ENCODE measurements at places on chromosomes 16 and 17. TPM values are rescaled to one million over a fixed set of nuclear protein-coding genes. Genes with fewer than 3 reads are reported as not detected.

FBXW10 gene
- total RNA-seq, result not detected

CEP295NL gene
- total RNA-seq, result 9.8 TPM

CDRT15L2 gene
- not detected for total RNA-seq

NR1D1 gene
- total RNA-seq, result 23.4 TPM

CMTM1 gene
- total RNA-seq, result 2.0 TPM

TNFRSF13B gene
- total RNA-seq, result not detected

MT1X gene
- 457 TPM for total RNA-seq

DNA sequence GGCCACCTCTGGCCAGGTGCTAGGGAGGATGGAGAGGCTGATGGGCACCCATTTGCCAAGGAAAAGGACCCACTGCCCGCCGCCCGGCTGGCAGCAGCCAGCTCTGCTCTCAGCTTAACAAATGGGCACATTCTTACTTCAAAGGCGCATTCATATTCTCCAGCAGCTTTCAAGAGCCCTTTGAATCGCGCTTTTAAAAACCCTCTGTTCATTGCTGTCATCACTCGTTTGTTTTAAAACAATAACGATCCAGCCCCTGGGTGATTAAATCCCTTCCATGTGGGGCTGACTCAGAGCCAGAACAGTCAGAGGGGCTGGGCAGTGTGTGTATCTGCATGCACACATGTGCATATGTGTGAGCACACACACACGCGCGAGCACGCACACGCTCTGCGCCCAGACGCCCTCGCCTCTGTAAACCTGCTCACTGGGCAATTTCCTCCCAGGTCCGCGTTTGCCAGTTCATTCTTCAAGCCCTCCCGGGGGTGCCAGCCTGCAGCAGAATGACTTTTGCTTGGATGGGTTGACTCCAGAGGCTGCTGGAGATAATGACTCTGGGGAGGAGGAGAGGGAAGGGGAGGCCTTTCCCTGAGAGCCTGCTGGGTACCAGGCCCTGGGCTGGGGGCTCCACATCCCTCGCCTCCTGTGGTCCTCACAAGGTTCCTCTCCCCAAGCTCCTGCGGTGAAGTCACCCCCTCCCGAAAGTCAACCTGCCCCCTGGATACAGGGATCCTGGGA lies 133.1 kb downstream of the SDK2 start:
- no peak for DNase-seq

DNA sequence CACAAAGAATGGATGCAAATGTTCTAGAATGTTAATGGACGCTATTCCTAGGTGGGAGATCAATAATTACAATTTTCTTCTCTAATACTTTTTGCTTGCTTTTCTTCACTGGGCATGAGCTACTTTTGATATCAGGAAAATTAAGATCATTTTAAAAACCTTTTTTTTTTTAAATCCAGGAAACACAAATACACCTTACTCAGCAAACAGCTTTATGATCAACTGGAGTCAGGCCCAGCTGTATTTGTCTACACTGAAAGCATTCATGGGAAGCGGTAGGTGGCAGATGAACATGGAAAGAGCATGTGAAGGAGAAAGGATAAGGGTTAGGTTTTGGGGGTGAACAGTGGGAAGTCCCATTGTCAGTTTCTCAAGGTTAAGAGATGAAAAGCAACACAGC lies 97.8 kb downstream of the WDR59 start:
- no peak for DNase-seq

- no peak for DNase-seq
Measured at GRCh38 chr17:43356999-43357398, 41.8 kb upstream of the ARL4D start.

GRCh38 chr16:82943371-82943770 lies 316.6 kb downstream of the CDH13 start:
- DNase-seq, result no peak

GRCh38 chr17:9195961-9196670 lies 174.8 kb downstream of the NTN1 start:
- no peak for DNase-seq

DNA sequence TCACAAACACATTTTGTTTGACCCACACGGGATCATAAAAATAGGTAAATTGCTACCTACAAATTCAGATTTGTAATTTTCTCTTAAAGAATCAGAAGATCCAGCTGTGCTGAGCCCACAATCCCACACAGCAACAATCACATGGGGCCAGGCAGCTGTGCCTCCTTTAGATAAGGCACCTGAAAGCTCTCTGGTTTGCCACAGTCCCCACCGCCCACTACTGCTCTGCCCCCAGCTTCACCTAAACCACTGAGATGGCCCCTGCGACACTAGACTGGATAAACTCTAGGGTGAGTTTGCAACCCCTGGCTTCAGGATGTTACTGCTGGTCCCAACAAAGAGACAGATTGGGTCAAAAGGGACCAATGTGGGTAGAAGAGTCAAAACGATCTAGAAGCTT lies 96.8 kb downstream of the GSG1L start:
- DNase-seq, result no peak

DNA sequence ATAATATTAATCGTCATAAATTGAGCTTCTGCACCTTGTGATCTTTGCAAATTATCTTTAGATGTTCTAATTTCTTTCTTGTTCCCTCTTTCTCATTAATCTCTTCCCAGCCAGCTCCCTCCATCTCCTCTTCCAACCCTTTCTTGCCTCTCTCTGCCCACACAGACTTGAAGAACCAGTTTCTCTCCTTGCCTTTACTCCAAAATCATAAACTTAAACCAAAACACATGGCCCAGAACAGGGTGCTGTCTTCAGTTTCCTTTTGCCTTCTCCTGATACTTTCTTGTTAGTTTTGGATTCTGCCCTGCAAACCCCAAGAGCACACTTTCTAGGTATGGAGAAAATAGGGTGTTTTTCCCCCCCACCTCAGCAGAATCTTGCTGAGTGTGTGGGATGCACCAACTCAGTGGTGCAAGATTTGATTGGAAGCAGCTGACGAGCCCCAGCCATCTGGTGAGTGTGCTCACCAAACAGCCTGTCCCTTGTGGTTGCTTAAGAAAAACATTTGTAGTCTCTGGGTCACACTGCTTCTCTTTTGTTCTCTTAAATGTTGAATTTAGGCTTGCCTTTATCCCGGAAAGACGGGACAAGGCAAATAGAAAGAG lies 175.8 kb upstream of the MAF start:
- peak; percentile 32 for DNase-seq

- DNase-seq, result no peak
Measured at GRCh38 chr16:72013888-72014581, 5.5 kb downstream of the DHODH start.

GRCh38 chr17:55089256-55089655 lies 120.7 kb downstream of the STXBP4 start:
- no peak for DNase-seq

DNA sequence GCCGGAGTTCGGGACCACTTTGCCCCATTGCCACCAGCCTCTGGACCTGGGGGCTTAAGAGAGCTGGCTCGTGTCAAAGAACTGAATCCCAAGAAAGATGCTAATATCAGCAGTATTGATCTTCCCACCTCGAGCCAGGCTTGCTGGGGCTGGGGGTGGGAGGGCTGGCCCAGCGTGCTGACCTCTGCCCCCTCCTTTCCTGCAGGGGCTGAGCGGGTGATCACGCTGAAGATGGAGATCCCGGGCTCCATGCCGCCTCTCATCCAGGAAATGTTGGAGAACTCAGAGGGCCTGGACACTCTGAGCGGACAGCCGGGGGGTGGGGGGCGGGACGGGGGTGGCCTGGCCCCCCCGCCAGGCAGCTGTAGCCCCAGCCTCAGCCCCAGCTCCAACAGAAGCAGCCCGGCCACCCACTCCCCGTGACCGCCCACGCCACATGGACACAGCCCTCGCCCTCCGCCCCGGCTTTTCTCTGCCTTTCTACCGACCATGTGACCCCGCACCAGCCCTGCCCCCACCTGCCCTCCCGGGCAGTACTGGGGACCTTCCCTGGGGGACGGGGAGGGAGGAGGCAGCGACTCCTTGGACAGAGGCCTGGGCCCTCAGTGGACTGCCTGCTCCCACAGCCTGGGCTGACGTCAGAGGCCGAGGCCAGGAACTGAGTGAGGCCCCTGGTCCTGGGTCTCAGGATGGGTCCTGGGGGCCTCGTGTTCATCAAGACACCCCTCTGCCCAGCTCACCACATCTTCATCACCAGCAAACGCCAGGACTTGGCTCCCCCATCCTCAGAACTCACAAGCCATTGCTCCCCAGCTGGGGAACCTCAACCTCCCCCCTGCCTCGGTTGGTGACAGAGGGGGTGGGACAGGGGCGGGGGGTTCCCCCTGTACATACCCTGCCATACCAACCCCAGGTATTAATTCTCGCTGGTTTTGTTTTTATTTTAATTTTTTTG lies 8.5 kb downstream of the GJD3 start:
- no peak for DNase-seq

GRCh38 chr16:84467256-84467655 lies 37.2 kb downstream of the MEAK7 start:
- no peak for DNase-seq

- DNase-seq, result no peak
Measured at GRCh38 chr16:46976550-46976949, 3.1 kb upstream of the DNAJA2 start.

- DNase-seq, result no peak
Measured at GRCh38 chr17:55704401-55704800, 18.3 kb downstream of the TMEM100 start.

- no peak for DNase-seq
Measured at GRCh38 chr17:28745786-28746411, 2.1 kb downstream of the TRAF4 start.

DNA sequence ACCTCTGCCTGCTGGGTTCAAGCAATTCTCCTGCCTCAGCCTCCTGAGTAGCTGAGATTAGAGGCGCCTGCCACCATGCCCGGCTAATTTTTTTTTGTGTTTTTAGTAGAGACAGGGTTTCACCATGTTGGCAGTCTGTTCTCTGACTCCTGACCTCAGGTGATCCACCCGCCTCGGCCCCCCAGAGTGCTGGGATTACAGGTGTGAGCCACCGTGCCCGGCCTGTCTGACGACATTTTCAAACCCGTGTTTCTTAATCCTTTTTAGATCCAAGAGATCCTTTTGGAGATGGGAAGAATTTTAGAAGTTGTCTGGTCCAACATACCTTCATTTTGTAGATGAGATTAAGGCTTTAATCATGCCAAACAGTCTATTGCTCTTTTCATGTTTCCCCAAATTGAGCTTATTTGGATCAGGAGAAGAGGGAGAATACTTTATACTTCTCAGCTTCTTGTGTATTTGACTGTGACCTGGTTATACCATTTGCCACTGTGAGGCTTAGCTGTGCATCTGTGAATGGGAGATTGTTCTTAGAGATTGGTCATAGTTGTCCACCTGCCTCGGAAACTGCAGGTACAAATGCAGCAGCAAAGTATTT lies 25.8 kb downstream of the USP10 start:
- DNase-seq, result no peak

GRCh38 chr16:25126820-25127232 lies 15.3 kb downstream of the LCMT1 start:
- no peak for DNase-seq

DNA sequence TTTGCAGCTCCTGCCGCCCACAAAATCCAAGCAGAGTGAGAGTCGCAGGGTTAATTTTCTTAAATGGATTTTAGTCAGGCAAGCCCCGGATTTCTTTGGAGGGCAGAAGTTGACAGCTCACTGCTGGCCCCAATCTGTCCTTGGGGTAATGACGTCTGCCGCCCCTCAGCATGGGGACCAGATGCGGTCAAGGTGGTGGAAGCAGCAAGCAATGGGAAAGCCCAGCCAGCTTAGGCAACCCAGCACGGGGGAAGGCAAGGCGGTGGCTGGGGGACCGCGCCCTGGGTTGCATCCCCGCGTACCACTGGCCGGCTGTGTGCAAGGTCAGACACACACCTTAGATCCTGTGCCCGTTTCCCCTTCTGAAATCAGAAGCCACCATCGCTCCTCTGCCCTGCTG lies 321.7 kb downstream of the C16orf95 start:
- DNase-seq, result no peak

- no peak for DNase-seq
Measured at GRCh38 chr17:59167571-59168001, 12.0 kb downstream of the PRR11 start.

Data from tibial nerve (tissue), 4 donors.